ENCODE measurements at places on chromosomes 12 and 14.
A peak's percentile ranks its signal among the peaks of the same experiment; 100 is the strongest.

GRCh38 chr14:95833429-95833828, 43.2 kb upstream of the TUNAR start:
- DNase-seq = no peak

GRCh38 chr12:132411457-132411856, 78.5 kb upstream of the FBRSL1 start:
- DNase-seq = no peak

- no peak for DNase-seq
Observed at GRCh38 chr12:11133162-11133561, 1.3 kb downstream of the TAS2R30 start.

- DNase-seq = no peak
Observed at GRCh38 chr12:102462795-102463465, 17.4 kb downstream of the IGF1 start.

DNA sequence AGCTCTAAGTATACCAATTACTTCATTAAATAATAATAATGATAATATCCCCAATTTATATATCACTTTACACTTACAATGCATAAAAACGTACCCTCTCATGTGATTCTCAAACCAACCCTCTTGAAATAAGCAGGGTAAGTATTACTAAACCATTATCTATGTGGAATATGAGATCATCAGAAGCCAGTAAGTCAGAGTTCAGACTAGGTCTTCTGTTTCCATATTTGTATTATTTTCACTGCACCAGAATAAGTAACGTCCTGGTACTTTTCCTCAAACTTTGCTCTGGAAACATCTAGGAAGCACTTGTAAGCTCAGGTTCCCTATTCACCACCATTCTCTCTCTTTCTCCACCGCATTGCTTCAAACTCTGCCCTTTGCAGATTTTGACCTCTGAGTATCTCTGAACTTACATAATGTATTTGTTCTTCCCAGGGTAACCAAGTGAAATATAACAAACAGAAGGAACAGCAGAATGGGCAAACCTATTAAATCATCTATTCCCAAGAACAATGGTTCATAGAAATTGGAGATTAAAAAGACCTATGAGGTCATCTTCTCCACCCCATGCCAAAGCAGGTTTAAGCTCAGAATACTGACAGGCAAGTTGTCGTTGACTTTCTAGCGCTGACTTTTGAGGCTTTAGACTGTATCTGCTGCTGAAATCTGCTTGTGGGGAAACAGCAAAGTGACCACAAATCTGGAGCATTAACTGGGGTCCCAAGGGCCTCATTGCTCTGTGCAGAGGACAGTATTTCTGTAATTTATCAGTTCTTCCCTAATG, 161.3 kb upstream of the FAR2 start:
- DNase-seq = no peak

GRCh38 chr12:111309584-111309983, 59.3 kb downstream of the PHETA1 start:
- no peak for DNase-seq

DNA sequence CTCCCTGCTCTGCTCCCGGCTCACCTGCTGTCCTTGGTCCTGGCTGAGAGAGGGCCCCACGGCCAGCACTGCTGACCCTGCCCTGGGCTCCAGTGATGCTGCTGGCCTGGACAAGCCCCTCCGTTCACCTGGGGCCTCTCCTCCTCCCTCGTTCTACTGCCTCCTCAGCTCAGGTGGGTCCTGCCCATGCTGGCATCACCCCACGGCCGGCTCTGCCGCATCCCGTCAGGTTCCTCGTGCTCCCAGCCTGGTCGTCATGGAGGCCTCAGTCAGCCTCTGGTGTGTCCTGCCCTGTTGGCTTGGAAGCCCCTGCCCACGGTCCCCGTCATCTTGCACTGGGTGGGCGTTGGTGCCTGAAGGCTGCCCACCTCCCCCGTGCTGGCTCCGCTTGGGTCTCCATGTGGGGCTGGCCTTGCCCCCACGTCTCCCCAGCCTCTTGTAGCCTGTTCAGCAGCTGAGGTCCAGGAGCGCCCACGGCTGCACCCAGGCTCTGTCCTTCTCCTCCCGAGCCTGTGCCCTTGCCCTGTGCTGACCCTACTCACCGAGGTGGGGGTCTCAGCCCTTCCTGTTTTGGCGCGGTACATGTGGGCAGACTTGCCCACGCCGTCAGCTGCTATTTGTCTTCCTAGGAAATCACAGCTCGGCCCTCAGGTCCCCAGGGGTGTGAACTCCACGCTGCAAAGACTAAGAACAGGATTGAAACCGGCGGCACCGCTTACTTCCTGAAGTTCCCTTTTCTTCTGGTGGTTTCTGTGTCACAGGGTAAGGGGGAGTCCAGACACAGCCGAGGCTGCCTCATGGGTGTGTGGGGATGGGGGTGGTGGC, 121.6 kb downstream of the TMEM121 start:
- peak; percentile 41 for DNase-seq

- DNase-seq = no peak
Observed at GRCh38 chr12:23217158-23217557, 592.2 kb downstream of the ETNK1 start.

DNA sequence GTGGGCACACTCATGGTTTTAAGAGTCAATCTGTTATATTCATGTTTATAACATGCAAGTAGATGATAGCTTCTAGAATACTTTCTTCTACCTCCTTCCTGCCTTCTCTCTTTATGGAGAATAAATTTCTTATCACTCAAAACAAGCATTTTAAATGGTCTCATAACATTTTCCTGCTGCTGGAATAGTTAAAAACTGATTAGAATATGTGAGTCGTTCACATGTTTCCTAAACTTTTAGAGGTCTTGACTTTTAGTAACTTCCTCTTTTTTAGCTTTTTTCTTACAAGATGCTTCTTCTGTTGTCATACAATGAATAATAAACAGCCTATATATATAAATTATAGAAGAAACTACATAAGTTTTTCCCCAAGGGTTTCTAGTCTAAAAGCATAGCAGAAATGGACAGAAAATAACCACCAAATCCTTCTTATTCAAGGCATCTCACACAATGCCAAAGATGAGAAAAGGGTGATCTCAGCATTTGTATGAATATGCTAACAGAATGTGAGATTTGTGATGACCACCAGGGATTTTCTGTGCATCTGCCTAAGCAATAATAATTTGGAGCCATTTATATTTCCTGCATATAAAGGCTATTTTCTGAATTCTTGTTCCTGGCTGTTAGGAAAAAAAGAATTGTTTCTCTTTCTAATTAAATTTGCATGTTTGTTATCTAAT, 127.8 kb downstream of the DAAM1 start:
- no peak for DNase-seq

DNA sequence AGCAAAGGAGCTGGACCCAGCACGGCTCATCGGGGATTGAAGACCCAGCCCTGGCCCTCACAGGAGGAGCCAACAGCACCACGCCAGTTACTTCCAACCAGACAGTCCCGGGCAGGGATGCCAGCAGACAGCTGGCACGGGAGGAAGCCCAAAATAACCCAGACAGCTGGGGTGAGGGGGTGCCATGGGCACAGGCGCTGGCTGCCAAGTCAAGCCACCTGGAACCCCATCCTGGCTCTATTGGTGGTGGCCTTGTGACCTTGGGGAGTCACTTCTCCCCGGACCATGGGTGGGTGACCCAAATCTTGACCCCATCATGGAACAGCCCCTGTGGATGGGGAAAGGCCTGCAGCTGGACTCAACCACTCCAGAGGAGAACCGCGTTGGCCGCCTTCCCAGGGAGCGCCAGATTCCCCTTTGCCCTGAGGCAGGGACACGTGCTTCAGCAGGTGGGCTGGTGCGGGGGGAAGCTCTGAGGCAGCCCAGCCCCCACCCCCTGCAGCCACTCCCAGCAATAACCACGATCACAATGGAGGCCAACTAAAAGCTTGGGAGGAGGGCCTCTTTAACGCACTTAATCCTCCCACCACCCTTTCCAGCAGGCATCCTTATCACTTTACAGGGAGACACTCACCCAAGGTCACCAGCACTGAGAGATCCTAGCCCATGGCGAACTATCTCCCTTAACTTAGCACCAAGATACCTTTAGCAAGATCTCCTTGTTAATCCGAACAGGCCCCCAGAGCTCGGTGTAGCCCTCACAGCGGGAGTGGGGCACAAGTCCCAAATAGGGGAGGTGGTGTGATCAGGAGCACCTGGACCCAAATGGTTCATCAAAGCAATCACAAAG, 4.7 kb upstream of the RHOF start:
- DNase-seq = no peak

DNA sequence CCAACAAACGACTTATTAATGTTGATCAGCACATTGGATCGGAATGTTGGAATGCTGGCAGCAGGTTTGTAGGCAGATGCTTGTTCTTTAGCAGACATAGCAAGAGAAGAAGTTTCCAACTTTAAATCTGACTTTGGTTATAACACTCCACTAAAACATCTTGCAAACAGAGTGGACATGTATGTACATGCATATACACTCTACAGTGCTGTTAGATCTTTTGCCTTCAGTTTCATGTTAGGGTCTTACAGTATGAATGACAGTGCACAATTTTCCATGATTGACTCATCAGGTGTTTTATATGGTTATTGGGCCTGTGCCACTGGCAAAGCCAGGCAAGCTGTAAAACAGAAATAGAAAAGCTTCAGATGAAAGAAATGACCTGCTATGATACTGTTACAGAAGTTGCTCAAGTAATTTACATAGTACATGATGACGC, 14.3 kb upstream of the DHRS7 start:
- DNase-seq = no peak

GRCh38 chr14:87334997-87335685, 657.8 kb downstream of the GALC start:
- no peak for DNase-seq

- no peak for DNase-seq
Observed at GRCh38 chr12:101737476-101737875, 1.8 kb downstream of the SYCP3 start.

GRCh38 chr14:23620177-23620702, 15.9 kb upstream of the DHRS2 start:
- no peak for DNase-seq

- peak; percentile 67 for DNase-seq
Observed at GRCh38 chr14:20662968-20663732, 21.2 kb upstream of the RNASE4 start.

DNA sequence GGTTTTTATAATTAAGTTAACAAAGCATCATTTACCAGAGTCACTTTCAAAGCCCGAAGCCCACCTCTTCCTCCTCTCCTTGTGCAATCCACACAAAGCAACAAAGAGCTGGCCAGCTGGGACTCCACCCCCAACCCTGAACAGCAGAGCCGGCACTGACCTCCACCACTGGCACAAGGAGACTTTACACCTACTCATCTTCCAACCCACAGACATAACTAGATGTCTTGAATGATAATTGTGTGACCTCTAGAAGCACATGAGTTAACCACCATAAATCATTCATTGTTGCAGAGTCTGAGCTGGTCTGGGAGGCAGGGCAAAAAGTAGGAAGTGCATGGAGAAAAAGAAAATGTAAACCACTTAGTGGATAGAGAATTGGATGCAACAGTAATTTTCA, 72.2 kb downstream of the ST8SIA1 start:
- no peak for DNase-seq

DNA sequence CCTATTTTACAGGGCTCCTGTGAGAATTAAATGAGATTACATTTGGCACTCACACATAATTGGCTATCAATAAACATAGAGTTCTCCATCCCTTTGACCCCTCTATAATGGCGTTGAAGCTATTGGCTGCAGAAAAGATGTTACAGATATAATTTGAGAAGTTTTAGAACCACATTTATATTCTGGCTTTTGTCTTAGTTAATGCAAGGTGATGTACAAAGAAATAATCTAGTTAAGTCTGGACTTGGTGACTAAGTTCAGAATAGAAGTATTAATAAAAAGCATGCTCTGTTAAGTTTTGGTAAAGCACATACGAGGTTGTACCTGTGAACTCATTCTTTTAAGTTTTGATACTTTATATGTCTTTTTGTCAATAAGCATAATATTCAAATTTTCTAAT, 187.1 kb upstream of the HMGA2 start:
- DNase-seq = no peak

GRCh38 chr14:70027785-70028428, 148.7 kb downstream of the SMOC1 start:
- DNase-seq = peak; percentile 55

GRCh38 chr12:42792265-42792664, 202.7 kb upstream of the PRICKLE1 start:
- no peak for DNase-seq

- DNase-seq = no peak
Observed at GRCh38 chr14:33356181-33356580, 417.5 kb downstream of the NPAS3 start.

DNA sequence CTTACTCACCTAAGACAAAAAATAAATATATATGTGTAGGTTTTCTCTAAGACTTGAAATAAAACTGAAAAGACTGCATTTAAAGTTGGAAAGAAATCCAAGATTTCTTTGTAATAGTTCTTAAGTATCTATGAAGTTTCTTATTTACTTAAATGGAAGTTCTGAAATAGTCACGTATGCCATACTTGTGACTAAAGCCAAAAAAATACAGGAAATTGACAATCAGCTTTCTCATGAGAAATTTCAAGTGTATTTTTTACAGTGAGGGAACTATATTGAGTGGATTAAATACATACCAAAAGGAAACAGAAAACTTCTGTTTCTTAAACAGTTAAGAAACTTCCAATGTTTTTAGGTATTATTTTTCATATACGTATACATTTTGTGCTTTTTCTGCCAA, 188.1 kb downstream of the DPY19L2 start:
- DNase-seq = no peak

GRCh38 chr12:12992418-12993130, 7.5 kb downstream of the HEBP1 start:
- DNase-seq = no peak

DNA sequence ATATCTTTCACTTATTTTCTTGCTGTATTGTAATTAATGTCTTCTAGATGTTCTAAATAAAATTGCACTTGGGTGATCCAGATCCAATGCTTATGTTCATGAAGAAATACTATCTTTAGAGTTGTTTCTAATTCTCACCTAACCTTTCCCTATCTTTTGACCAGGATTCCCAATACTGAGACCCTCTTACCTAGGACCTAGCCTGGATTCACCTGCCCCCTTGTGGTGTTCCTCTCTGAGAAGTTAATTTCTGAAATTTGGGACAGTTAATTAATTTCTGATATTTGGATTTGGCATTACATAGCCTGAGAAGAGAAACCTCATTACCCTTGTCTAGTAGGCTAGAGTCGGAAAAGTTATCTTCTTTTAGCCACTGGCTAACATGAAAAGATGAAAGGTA, 29.5 kb downstream of the FOXA1 start:
- no peak for DNase-seq

- DNase-seq = no peak
Observed at GRCh38 chr14:91396959-91397815, 20.4 kb downstream of the CCDC88C start.

DNA sequence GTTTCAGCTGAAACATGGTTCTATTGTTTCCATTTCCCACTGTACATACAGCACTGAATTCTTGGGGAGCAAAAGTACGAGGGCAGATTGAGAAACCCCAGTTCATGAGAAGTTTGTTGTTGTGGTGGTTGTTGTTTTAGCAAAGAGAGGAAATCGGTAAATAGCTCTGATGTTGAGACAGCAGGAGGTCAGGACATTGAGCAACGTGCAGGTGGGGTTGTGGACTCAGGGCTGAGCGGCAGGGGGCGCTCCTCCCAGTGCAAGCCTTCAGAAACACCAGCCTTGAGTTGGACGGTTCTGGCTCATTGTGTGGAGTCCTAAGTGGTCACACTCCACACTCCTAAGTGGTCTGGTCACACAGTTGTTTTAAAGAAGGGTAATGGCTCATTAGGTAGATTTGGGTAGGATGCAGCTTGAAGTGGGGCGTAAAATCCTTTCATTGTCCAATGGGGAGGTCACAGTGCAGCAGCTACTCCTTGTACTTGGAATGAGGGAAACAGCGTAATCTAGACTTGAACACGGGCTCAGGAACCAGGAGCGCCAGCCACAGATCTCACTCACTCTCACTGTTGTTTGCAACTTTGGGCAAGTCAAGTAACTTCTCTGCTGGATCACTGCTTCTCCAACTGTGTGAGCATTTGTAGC, 14.5 kb upstream of the PWP1 start:
- no peak for DNase-seq
